GM23248 (cell line): ENCODE measurements at places on chromosomes 3 and 15.

GRCh38 chr3:63413523-63413922 lies 135.4 kb downstream of the SYNPR start:
- DNase-seq: no peak

DNA sequence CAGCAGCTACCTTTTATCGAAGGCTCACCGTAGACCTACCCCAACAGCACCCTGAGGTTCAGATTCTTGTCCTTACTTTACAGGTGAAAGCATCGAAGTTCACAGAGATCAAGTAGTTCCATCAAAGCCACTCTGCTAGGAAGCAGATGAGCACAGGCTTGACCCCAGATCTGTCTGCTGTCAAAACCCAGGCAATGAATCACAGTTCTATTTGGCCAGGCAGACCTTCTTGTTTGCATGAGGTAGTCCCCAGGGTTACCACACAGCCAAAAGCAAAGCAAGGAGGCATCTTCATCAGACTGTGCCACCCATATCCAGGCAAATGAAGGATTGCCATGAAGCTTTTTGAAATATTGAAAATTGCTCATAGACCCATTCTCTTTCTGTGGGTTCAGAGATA lies 33.0 kb downstream of the HES1 start:
- DNase-seq: no peak

- no peak for DNase-seq
Observed at GRCh38 chr3:171712171-171712938, 97.9 kb downstream of the PLD1 start.

DNA sequence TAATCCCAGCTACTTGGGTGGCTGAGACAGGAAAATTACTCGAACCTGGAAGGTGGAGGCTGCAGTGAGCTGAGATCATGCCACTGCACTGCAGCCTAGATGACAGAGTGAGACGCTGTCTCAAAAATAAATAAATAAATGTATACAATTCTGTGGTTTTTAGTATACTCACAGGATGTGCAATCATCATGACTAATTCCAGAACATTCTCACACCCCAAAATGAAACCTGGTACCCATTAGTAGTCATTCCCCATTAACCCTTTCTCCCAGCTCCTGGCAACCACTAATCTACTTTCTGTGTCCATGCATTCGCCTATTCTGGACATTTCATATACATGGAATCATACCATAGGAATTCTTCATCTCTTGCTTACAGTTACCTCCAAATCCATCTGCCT lies 44.5 kb downstream of the LRRFIP2 start:
- peak; percentile 69 for DNase-seq

DNA sequence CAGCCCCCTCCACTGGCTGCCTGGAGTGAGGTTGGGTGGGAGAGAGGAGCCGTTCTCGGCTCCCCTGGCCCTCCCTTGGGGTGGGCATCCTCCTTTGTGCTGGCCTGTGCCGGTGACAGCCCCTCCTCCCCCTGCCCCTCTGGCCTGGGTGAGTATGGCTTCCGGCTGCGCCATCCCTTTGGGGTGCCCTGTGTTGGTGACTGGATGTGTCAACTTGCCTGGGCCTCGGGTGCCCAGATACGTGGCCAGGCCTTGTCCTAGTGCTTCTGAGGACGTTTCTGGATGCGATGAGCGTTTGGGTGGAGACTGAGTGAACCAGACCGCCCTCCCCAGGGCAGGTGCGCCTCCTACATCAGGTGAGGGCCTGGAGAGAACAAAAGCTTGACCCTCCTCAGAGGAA lies 59.7 kb downstream of the PLXNA1 start:
- DNase-seq: no peak
